ENCODE measurements at places on chromosomes 4 and X.

DNA sequence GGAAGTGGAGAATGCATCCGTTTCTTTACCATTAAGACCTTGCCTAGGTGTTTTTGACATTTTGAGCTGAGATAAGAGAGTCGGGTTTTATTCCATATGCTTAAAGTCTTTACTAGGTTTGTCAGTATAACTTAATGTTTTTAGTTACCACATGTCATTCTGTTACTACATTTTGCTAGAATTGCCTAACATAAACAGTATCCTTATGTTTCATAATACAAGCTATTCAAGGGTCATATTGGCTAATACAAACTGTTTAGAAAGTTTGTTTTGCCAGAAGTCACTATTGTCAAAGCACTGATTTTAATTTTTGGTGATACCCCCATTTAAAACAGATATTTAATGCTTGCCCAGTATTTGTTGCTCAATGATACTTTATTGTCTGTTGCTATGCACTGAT lies 427.7 kb upstream of the MAGEB2 start:
- no peak for DNase-seq

DNA sequence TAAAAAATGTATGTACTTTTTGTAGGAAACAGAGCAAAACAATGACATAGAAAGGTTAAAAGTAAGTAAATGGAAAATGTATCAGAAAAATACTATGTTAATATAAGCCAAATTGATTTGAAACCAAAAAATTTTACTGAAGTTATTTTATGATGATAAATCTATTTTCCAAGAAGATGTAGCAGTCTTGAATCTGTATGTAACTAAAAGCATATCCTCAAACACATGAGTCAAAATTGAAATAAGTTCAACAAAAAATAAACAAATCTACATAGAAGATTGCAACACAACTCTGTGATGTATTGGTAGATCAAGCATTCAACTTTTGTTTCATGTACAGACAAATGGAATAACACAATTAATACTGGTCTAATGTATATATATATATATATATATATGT lies 450.0 kb downstream of the SPRY1 start:
- no peak for DNase-seq

DNA sequence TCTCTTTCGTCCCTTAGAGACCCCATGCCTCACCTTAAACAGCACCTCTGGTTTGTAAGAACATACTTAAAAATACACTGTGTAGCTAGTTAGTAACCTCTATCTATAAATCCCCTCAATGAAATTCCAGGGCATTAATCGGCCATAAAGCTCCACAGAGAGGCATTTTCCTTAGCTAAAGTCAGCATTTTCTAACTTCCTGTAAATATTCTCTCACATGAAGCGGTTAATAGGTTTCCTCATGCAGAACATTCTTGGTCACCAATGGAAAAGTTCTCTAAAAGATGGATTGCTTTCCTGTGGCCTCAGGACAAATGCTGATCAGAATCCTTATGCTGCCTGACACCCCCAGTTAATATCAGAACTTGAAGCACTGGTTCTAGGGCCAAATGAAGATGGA lies 248.6 kb upstream of the BOD1L1 start:
- DNase-seq: no peak

DNA sequence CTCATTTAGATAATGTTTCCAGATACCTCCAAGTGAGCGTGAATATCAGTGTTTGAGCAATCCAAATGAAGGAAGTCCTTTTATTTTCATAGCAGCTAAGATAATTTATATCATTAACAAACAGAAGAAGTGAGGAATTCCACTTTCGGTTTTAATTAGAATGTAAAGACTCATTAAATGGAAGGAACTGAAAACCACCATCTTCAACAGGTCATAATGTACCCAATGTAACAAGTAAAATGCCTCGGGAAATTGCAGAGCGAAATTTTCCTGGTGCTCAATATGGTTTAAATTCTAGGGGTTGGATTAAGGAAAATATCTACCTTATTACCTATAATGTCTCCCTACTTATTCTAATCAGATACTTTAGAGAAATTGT lies 33.9 kb upstream of the SLC9A7 start:
- DNase-seq: no peak

- DNase-seq: no peak
Measured at GRCh38 chr4:150699599-150699998, 117.6 kb downstream of the MAB21L2 start.

- DNase-seq: no peak
Measured at GRCh38 chr4:2931512-2932301, 31.5 kb downstream of the NOP14 start.

DNA sequence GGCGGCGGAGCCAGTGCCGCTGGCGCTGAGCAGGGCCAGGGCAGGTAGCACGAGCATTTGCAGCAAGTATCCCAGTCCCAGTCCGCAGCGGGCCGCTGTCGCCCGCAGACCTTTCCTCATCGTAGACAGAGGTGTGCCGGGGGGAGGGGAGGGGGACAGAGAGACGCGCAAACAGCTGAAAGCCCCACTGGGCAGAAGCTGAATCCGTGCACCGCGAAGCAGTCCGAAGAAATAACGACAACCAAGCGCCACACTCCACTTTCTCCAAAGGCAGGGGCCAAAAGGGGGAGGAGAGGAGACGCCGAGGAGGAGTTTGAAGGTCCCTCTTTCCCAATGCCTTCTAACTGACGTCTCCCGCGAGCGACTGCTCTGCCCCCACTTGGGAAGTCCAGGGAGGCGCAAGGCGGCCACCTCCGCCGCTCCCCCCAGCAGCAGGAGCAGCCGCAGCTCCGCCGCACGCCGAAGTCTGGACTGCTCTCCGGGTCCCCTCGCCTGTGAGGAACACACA lies at the start of gene UNC5C:
Gene UNC5C, minus strand, starts transcription at position 236 of the 508 bp plus-strand sequence.
- no peak for DNase-seq

- no peak for DNase-seq
Measured at GRCh38 chr4:8267077-8267476, 2.5 kb upstream of the HTRA3 start.

DNA sequence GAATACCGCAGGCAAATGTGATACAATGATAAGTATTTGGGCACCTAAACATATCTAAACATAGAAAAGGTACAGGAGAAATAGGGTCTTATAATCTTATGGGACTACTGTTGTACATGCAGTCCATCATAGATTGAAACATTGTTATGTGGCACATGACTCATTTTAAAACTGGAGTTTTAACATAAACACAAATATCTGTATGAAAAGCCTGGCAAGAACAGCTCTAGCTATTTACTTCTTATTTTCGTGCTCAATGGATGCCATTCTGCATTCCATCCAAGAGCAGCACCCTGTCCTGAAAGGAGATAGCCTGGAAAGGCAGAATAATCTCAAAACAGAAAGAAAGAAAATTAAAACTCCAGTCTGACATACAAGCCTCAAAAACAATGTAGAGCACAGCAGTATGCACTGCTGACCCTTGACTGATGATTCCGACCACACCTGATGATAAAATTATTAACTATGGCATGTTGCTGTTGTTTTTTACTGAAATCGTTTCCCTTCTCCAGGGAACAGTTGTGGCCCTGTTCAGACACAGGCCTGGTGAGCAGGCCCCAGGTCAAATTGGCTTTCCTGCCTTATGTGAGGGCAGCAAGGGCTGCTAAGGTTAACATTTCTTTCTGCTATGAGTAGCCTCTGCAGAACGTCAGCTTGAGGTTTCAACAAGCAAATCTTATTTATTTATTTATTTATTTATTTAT lies 152.7 kb downstream of the APBB2 start:
- no peak for DNase-seq

- no peak for DNase-seq
Measured at GRCh38 chrX:10350221-10350620, 193.4 kb downstream of the CLCN4 start.

DNA sequence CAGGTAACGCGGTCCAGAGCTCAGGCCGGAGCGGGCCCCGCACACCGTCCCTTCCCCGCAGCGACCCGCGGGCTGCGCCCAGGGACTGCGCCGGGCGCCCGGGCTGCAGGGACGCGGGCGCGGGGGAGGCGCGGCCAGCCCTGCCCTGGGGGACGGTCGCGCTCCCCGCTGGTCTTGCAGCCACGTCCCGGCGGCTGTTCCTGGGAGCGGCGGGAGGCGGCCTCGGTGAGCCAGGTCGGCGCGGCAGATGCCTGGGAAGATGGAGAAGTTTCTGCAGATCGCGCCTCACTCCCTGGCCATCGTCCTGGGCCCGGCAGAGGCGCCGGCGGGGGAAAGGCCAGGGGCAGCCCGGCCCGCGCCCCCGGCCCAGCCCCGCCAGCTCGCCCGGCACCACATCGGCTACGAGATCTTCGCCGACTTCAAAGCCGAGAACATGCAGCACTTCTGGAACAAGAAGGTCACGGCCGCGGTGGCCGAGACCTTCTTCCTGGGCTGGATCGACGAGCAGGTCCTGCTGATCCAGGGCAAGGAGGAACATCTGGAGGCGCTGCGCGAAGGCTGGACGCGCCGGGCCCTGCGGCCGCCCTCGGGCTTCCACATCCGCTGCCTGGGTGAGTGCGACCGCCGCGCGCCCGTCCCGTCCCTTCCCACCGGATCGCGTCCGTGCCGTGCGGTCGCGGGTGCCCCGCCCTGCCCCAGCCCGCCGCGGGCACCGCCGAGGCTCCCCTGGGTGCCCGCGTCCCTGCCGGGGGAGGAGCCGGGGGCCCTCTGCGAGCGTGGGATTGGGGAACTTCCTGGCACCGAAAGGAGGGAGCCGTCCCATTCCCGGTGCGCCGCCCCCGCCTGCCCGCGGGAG lies 107.4 kb upstream of the STOX2 start:
- DNase-seq: no peak

DNA sequence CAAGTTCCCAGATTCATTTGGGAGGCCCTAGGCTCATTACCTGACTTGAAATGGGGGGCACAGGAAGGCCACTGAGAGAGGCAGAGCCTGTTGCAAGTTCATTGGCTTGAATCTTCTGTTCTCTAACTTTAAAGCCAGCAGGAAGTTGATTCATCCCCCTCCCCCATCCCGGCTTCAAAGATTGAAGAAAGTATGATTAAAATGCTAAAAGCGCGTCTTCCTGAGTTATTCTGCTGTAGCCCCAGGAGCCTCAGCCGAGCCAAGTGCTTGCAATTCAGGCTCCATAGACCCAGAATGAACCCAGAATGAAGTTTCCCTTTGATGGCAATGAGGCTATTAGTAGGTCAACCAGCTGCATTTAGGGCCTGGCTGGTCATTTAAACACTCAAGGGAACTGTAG lies 14.7 kb downstream of the CHST7 start:
- DNase-seq: peak; percentile 17

GRCh38 chr4:128871948-128872347 lies 62.4 kb downstream of the JADE1 start:
- DNase-seq: no peak

DNA sequence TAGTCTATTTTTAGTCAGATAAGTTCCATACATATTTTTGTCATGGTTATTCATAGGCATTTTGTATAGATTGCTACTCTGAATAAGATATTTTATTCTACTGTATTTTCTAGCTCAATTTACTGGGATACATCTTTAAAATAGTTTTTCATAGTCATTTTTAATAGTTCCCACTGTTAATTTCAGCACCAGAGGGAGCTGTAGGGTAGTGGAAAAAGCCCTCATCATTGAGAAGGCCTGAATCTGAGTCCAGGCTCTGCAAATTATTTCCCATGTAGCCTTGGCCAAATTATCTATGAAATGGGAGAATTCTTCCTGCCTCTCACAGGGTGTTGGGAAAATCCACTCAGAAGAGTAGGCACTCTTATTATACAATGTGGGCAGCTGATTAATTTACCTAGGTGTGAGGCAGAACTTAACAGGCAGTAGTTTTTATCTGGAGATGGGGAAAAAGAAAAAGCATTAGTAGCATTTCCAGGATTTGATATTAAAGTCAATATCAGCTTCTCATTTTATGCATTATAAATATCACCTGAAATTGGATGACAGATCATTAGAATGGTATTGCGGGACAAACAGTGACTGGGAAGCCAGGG lies 102.9 kb upstream of the PAQR3 start:
- DNase-seq: no peak

DNA sequence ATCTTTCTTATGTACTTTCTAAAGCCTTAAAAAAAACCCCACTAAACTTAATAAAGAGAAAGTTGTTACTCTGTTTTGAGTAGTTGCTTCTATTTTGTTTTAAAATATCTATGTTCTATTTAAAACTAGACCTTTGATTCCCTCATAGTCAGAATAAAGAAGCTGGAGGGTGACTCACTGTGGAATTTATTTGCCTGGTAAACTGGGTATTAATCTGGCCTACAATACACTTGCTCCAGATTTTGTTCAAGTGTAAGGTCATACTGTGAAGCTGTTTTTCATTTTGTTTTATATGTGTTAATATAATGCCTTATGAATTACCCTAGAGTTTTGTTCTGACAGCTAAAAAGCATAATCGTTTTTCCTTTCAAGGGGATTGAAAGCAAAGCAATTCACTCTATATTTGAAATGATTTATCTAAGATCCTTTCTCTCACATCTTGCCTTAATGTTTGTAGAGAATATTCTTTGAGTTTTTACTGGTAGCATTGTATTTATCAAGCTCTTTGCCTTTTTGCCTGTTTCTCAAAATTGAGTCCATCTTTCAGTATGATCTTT lies 277.4 kb upstream of the PITX2 start:
- no peak for DNase-seq

DNA sequence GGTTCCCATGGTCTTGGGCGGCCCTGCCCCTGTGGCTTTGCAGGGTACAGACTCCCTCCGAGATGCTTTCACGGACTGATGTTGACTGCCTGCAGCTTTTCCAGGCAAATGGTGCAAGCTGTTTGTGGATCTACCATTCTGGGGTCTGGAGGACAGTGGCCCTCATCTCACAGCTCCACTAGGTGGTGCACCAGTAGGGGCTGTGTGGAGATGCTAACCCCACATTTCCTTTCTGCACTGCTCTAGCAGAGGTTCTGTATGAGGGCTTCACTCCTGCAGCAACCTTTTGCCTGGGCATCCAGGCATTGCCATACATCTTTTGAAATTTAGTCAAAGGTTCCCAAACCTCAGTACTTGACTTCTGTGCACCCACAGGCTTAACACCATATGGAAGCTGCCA lies 176.1 kb downstream of the DCAF12L1 start:
- no peak for DNase-seq

GRCh38 chr4:127643791-127644190 lies 11.0 kb downstream of the INTU start:
- DNase-seq: no peak

GRCh38 chr4:74950200-74950599 lies 17.3 kb downstream of the PARM1 start:
- DNase-seq: no peak
